ENCODE measurements at places on chromosomes 3 and 15.

- no peak for DNase-seq
Observed at GRCh38 chr15:32784581-32784980, 66.8 kb downstream of the GREM1 start.

- DNase-seq: no peak
Observed at GRCh38 chr15:64355348-64355943, 527 bp downstream of the CSNK1G1 start.

- DNase-seq: no peak
Observed at GRCh38 chr15:67157521-67158252, 92.3 kb downstream of the SMAD3 start.

DNA sequence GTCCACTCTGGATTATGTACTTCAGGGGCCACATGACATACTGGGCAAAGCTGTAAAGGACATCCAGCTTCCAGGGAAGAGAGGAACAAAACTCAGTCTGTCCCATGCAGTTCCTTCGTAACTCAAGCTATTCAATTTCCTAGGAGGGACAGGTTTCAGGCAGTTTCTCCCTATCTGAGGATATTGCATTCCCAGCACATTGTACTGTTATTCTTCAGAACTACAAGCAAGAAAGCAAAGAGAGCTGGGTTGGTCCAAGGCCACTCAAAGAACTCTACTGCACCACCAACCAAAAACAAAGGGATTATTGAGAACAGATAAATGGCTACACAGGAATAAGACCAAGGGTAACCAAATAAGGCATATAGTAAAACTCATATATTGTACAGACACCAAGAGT lies 117.6 kb upstream of the ARL6 start:
- no peak for DNase-seq

GRCh38 chr15:100021653-100022052 lies 288.4 kb upstream of the LYSMD4 start:
- DNase-seq: no peak

DNA sequence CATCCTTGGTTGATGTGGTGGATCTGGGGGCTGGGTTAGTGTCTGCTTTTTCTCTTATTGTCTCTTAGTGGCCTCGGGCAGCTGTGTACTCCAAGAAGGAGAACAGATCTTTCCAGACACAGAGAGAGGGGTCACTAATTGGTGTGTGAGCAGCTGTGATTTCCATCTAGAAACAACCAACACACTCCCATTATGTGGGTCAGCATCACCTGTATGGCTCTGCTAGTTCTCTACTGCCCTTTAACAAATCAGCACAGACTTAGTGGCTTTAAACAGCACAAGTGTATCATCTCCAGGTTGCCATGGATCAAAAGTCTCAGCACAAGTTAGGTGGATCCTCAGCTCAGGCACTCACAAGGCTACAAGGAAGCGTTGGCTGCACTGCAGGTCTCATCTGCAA lies 156.8 kb downstream of the LRTM1 start:
- DNase-seq: no peak

GRCh38 chr3:148729476-148730055 lies 31.9 kb downstream of the AGTR1 start:
- DNase-seq: no peak

GRCh38 chr15:57741089-57741488 lies 34.6 kb downstream of the POLR2M start:
- DNase-seq: no peak

DNA sequence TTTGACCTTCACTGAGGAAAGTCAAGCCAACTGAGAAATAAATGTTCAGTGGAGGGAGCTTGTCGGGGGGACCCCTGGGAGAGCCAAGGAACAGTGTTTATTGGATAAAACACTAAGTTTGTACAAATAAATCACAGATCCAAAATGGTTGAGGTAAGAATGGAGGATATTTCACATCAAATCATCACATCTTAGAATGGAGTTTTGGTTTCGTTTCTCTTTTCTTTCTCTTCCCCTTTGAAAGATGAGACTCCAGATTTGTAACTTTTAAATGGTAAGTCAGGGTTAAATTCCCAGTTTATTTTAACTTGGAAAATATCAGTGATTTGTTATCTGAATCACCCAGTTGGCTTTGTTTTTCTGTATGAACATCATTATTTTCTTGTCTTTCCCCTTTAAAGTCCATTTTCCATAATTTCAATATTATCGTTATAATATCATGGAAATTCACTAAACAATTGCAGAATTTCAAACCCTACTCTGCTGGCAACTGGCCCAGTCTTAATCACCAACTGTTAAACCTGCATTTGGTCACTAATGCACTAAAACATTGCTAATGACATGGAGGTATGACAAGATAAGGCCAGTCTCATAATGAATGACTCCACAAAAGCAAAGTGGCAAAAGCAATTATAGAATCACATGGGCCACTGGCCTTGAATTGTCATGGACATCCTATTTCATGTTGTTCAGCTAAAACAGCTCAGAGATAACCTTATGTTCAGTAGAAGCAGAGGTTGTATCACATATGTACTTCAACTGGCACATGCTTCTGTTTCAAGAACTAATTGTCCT lies 295.1 kb downstream of the SHOX2 start:
- DNase-seq: no peak

- no peak for DNase-seq
Observed at GRCh38 chr3:115359536-115359935, 212.4 kb upstream of the ZBTB20 start.

GRCh38 chr3:99920481-99921376 lies 103.1 kb downstream of the CMSS1 start:
- no peak for DNase-seq

- peak; percentile 66 for DNase-seq
Observed at GRCh38 chr3:10194328-10195071, 29.8 kb downstream of the IRAK2 start.

GRCh38 chr15:40787991-40788390 lies 18.2 kb downstream of the C15orf62 start:
- DNase-seq: no peak

DNA sequence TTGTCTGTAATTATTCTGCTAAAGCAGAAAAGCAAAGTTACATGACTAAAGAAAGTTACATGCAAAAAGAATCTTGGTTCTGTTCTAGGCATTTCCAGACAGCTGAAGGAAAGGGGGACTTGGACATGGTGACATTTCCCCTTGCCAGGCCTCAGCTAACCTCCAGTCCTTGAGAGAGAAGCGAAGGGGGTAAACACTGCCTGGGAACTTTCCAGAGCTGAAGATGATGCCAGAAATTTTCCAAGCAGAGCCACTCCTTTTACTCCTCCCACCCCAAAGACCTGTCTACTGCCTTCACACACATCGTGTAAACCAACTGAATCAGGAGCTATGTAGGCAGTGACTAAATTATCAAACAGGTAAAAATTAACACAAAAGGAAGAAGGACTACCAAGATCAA lies 5.4 kb downstream of the MEX3B start:
- no peak for DNase-seq

DNA sequence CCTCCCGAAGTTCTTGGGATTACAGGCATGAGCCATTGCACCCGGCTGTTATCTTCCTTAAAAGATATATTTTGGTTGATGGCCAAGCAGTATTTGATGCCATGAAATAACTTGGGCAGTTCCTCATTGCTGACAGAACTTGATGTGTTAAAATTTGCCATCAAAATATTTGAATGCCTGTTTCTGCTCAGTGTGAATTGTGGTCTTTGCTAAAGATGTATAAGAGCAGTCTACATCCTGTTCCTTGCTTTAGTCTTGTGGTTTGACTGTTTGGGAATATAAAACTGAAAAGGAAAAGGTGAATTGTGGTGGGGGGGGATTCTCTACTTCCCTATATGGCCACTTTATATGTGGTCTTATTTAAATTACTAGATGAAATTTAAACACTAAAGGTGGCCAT lies 14.0 kb downstream of the TRIM71 start:
- DNase-seq: no peak

GRCh38 chr15:33445984-33446383 lies 135.2 kb downstream of the RYR3 start:
- no peak for DNase-seq

GRCh38 chr15:69931156-69931555 lies 166.6 kb downstream of the TLE3 start:
- no peak for DNase-seq

- no peak for DNase-seq
Observed at GRCh38 chr3:166209701-166210100, 372.5 kb upstream of the BCHE start.

- no peak for DNase-seq
Observed at GRCh38 chr15:84831028-84831427, 13.9 kb downstream of the ALPK3 start.

GRCh38 chr3:29914861-29915524 lies 634.1 kb downstream of the RBMS3 start:
- DNase-seq: no peak

GRCh38 chr3:85979034-85979433 lies 1011.9 kb downstream of the VGLL3 start:
- no peak for DNase-seq
